ENCODE measurements at places on chromosomes 4 and X.

- DNase-seq = no peak
Observed at GRCh38 chrX:372856-373640, 13.7 kb downstream of the PPP2R3B start.

GRCh38 chrX:69324851-69325250, 159.6 kb upstream of the PJA1 start:
- no peak for DNase-seq

DNA sequence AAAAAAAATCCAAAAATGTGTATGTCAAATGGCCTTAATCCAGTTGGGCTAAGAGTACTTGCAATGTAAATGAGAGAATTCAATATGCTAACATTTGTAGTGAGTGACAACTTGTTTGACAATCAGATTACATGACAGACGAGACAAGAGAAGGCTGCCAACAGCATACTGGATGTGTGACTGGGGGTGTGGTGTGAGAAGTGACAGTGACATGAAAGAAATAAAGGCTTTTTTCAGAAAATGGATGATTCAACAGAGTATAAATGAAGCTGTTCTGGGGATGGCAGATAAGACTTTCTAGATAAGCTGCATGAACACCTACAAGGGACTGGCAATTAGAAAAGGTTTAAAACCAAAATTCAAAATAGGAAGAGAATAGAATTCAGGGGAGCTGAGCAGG, 143.4 kb downstream of the CENPC start:
- no peak for DNase-seq

DNA sequence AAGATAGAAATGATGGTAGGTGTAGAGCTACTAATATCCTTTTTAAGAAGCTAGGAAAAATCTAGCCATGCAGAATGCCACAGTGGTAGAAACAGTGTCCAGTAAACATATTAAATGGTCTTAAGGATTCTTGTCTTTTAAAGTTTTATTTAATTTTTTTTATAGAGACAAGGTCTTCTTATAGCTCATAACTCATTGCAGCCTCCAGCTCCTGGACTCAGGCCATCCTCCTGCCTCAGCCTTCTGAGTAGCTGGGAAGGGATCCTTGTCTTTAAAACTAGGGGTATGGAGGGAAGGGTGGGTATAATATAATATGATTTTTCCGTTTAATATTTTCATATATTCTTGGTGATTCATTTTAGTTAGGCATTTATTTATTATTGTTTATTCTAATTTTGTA, 3.8 kb downstream of the TMEM165 start:
- no peak for DNase-seq

GRCh38 chr4:105215609-105216313, 69.1 kb downstream of the TET2 start:
- no peak for DNase-seq

DNA sequence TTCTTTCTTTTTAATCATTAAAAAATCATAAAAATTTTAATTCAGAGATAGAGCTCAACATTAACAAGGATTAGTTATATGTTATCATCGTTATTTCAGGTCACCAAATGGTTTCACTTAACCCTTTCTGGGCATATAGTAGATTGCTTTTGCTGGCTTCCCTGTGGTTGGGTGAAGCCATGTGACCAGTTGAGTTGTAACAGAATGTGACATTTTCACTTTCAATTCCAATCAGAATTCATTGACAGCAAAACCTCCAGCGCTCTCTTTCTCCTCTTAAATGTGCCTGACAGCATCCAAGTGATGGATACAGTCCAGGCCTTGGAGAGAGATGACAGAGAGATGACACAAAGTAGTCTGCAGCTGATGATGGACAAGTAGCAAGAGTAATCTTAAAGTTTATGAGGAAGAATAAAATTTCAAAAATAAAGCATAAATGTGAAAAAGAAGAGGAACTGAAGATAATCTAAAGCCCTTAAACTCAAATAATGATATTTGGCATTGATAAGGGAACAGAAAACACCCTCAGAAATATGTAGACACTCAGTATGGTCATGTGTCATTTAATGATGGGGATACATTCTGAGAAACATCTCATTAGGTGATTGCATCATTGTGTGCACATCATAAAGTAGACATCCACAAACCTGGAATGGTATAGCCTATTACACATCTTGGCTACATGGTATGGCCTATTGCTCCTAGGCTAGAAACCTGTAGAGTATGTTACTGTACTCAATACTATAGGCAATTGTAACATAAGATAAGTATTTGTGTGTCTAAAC, 92.3 kb upstream of the QRFPR start:
- no peak for DNase-seq

- no peak for DNase-seq
Observed at GRCh38 chr4:86594559-86595425, 677 bp downstream of the PTPN13 start.

GRCh38 chr4:10074767-10075105, 41.9 kb downstream of the WDR1 start:
- DNase-seq = no peak

- DNase-seq = no peak
Observed at GRCh38 chr4:78556665-78557064, 5.1 kb downstream of the ANXA3 start.

DNA sequence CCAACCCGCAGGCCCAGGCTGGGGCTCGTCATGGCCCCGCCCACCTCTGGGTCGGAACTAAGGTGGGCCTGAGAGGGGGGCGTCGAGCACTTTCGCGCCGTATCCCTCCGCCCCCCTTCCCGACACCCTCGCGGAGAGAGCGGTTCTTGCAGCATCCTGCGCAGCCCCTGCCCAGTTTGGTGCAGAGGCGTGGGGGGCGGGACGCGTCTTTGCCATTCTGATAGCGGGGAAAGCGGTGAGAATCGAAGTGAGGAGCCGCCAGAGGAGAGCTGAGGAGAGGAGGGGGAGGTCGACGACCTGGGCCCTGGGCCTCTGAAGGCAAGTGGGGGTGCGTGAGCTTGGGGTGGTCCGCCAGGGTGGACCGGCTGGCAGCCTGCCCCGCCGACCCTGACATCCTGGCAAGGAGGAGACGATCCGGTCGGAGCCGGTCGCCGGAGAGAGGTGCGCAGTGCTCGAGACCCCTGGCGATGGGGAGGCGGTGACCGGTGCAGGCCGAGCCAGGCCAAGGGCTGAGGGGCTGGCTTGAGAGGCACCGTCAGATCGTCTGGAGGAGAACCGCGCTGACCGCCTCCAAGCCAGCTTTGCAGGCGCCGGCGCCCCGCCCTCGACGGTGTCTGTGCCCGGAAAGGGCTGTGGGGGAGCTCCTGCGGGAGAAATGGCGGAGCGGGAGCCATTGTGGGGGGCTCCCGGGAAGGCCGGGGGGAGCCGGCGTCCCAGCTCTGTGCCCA, 25.5 kb downstream of the GPRASP3 start:
- no peak for DNase-seq

GRCh38 chr4:1030031-1030430, 18.6 kb downstream of the FGFRL1 start:
- DNase-seq = no peak

- no peak for DNase-seq
Observed at GRCh38 chr4:121554382-121554781, 142.4 kb downstream of the ANXA5 start.

GRCh38 chr4:1632109-1633104, 51.7 kb downstream of the FAM53A start:
- no peak for DNase-seq

- no peak for DNase-seq
Observed at GRCh38 chr4:1572964-1573720, 111.0 kb downstream of the FAM53A start.

DNA sequence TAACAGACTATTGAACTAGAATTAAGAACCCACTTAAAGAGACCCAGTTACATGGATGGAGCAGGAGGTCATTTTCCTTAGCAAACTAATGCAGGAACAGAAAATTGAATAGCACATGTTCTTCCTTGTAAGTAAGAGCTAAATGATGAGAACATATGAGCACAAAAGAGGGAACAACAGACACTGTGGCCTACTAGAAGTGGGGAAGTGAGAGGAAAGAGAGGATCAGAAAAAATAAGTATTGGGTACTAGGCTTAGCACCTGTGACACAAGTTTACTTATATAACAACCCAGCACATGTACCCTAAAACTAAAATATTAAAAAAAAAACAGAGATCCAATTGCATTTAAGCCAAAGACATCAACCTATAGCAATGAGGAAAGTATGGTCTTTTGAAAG, 26.2 kb downstream of the ARAP2 start:
- DNase-seq = no peak

DNA sequence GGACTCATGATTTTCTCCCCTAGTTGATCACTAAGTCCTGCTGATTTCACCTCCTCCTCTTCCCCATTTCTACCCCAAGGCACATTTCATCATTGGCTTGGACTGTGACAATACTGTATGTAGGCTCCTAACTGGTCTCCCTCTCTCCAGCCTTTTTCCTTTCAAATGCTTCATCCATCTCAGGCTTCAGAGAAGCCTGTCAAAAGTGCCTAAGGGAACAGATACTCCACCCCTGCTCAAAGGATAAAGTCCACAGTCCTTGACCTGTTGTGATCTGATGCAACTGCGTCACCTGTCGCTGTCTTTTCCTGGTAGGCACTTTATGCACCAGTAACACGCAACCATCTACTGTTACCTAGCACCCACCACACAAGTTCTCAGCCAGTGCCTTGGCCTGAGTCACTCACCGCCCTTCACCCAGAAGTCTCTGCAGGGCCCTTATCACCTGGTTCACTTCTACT, 12.8 kb downstream of the SCARB2 start:
- DNase-seq = no peak

DNA sequence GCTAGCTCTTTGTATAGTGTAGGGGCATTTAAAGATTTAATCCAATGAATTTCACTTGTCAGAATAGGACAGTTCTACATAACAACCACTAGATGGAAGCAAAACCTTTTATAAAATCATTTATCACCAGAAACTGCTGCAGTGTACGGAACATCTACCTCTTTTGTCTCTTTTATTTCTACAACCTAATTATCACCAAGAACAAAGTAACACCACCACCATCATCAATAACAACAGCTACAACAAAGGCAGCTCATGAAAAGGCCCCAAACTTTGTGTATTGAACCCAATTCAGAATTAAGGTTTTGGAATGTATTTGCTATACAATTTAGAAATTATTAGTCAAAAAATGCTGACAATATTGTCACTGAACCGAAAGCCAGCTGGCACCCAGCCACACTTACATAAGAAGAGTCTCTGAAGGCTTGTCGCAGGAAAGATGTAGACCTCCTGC, 260.9 kb upstream of the RPS6KA3 start:
- DNase-seq = no peak

DNA sequence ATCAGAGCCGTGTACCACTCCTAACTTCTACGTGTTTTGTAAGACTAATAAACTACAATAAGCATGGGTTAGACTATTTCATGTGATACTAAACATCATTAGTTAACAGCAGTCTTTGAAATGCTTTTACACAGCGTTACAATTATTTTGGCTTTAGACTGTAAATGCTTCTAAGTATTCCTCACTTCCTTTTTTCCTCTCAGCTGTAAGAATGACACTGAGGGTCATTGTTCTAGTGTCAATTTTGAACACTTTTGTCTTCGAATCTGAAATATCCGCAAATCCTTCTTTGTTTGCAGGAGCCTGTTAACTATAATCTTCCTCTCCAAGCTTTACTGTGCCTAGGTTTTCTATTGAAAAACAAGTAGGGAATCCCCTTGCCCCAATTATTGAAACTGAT, 1.5 kb downstream of the ABCE1 start:
- no peak for DNase-seq

DNA sequence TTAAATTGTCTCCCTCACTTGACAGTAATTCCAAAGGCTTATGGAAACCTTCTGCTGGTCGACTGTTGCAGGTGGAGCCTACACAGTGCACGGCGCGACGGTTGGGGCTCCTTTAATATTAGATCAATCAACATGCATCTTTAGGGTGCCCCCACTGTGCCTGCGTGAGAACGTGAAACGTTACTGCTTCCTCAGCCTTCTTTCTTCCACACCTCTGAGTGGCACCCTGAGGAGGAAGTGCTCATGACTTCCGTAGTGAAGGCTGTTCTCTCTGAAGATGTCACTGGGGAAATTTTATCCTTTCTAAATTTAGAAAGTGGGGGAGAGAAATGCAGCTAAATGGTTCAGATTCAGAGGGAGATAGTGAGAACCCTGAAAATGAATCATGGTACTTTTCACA, 184.0 kb upstream of the ZFP42 start:
- DNase-seq = no peak

DNA sequence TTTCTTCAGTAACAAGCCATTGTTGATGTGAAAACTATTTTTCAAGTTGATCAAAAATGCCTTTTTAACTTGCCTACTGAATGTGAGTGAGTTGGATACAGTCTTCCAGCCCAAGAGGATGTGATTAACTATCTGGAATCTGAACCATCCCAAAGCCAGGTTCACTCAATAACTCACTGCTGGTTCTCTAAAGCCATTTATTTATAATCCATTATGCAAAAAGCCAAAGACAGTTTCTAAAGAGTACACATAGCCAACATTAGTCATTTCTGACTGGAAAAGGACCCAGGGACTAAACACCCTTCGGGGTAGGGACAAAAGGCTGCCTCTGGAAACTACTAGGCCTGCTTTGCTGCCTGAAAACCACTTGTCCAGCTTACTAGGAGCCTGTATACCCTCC, 109.6 kb downstream of the SHROOM4 start:
- DNase-seq = no peak

DNA sequence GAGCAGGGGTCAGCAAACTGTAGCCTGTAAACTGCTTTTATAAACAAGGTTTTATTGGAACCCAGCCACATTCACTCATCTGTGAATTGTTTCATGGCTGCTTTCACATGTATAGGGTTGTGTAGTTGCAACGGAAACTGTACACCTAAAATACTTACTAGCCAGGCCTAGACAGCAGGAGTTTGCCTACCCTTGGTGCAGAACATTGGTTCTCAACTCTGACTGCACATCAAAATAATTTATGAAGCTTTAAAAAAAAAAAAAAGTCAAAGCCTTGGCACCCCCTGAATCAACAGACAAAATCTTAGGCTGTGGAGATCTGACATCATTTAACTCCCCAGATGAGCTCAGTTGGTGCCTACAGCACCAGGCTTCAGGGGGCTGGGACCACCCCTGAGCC, 27.8 kb downstream of the ADGRA3 start:
- DNase-seq = no peak
